ENCODE measurements at places on chromosomes 2 and 18. TPM values are rescaled to one million over a fixed set of nuclear protein-coding genes. Genes with fewer than 3 reads are reported as not detected.

KIF5C gene
- total RNA-seq: 0.20 TPM

CHRNG gene
- not detected for total RNA-seq

ZNF521 gene
- total RNA-seq: 41.1 TPM

MTCL1 gene
- total RNA-seq: 37.3 TPM

BOLL gene
- not detected for total RNA-seq

SP140L gene
- 12.1 TPM for total RNA-seq

IL36RN gene
- total RNA-seq: not detected

PID1 gene
- 18.2 TPM for total RNA-seq

TMEFF2 gene
- 3.7 TPM for total RNA-seq

TUBA4B gene
- total RNA-seq: not detected

CD226 gene
- total RNA-seq: 0.59 TPM

EVX2 gene
- not detected for total RNA-seq

PROKR1 gene
- not detected for total RNA-seq

ZNF236 gene
- 14.7 TPM for total RNA-seq

RNF152 gene
- total RNA-seq: 1.2 TPM

CRYBA2 gene
- not detected for total RNA-seq

ANAPC1 gene
- total RNA-seq: 75.5 TPM

B4GALT6 gene
- 3.7 TPM for total RNA-seq

RBBP8 gene
- total RNA-seq: 40.5 TPM

DSG1 gene
- not detected for total RNA-seq

CHRND gene
- total RNA-seq: not detected

GAREM1 gene
- total RNA-seq: 8.1 TPM

TMEM247 gene
- total RNA-seq: not detected

AAMP gene
- total RNA-seq: 115 TPM

DYNAP gene
- total RNA-seq: not detected

DLX2 gene
- 0.20 TPM for total RNA-seq

CWC22 gene
- 14.7 TPM for total RNA-seq

UGT1A5 gene
- total RNA-seq: not detected

MYL1 gene
- not detected for total RNA-seq

MYOM1 gene
- total RNA-seq: under 0.01 TPM

ZNF396 gene
- 0.37 TPM for total RNA-seq

CFAP53 gene
- total RNA-seq: 0.37 TPM

SERPINB7 gene
- total RNA-seq: not detected

ASXL3 gene
- 0.59 TPM for total RNA-seq

MEP1B gene
- not detected for total RNA-seq

CCDC121 gene
- total RNA-seq: 1.2 TPM

TRMT61B gene
- 11.7 TPM for total RNA-seq

CKAP2L gene
- total RNA-seq: 16.8 TPM

TNP1 gene
- total RNA-seq: not detected

MARCO gene
- under 0.01 TPM for total RNA-seq

CREG2 gene
- 0.78 TPM for total RNA-seq

Measured in subcutaneous preadipocyte (primary cell).